ENCODE measurements at places on chromosomes 12 and 14.

GRCh38 chr12:101839324-101840283 lies 8.8 kb upstream of the GNPTAB start:
- no peak for DNase-seq

DNA sequence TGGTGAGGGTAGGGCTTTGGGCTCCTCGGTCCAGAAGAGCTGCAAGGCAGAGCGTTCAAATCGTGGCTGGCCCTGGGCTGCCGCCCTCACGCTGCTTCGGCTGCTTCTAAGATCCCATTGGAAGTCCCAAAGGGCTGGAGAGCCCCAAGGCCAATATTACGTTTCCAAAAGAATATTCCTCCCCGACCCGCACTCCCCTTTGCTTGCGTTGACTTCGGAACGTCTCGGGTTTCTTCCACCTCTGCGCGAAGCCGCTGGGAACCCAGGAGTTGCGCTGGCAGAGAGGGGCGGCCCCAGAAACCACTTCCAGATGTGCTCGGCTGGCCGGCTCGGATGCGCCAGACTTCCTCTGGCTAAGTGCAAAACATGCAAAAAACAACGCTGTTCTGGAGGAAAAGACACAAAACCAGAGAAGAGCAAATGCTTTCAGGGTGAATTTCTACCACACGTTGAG lies at the start of gene GLT8D2:
GLT8D2 (minus strand) TSS at position 285 of the 454 bp plus-strand sequence. CDS start 30,539 bp downstream, outside the sequence.
- DNase-seq = no peak

DNA sequence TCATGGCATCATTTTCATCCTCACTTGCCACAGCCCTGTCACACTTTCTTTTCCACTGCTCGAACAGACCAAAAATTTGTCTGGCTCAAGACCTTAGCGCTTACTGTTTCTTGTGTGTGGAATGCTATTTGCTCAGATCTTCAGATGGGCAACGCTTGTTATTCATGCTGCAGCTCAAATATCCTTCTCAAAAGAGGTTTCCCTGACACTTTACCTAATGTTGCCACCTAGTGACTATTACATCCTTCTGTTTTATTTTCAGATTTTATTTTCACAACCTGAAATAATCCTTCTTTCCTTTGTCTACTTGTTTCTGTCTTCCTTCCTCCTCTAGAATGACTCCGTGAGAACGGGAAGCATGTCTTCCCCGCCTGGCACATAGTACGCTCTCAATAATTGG lies 5.6 kb downstream of the FBXO33 start:
- DNase-seq = no peak

DNA sequence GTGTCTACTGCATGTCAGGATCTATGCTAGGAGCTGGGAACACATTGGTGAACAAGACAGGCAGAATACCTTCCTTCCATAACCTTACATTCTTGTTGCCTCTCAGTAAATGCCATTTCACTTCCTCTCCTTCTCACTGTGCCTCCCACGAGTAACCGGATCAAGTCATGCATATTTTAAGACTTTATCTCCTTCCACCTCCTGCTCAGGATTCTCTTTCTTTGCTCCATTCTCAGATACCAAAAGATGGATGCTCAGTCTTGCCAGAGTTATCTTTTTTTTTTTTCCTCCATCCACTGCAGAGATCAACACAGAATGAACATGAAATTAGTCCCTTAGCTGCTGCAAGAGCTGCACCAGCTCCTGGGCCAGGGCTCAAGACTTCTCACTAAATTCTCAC lies 20.0 kb upstream of the APPL2 start:
- DNase-seq = no peak

- no peak for DNase-seq
Measured at GRCh38 chr14:77459072-77459723, 1.3 kb downstream of the AHSA1 start.

DNA sequence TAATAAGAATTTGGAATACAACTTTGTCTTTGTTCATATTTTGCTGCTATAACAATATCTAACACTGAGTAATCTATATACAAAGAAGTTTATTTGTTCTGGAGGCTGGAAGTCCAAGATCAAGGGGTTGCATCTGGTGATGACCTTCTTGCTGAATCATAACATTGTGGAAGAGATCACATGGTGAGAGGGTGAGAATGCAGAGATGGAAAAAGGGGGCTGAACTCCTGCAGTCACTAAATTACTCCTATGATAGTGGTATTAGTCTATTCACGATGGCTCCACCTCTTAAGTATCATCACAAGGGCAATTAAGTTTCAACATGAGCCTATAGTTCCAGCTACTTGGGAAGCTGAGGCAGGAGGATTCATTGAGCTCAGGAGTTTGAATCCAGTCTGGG lies 4.5 kb upstream of the AKAP6 start:
- no peak for DNase-seq

- DNase-seq = peak; percentile 39
Measured at GRCh38 chr14:25537846-25538455, 488.0 kb upstream of the STXBP6 start.

DNA sequence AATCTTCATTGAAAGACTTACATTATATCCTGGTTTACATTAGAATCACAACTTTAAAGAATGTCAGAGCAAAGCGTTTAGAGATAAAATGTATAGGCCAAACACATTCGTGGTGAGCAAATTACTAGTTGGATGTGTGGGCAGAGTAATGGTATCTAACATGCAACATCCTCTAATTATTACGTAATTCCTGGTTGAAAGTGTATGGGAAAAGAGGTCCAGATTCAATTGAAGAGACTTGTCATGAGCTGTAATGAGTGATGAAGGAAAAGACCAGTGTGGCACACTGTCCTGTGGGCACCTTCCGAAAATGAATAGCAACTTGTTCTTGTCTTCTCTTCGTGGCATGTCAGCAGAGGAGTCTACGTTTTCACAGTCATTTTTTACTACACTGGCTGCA lies 192.8 kb downstream of the LRIG3 start:
- DNase-seq = no peak

DNA sequence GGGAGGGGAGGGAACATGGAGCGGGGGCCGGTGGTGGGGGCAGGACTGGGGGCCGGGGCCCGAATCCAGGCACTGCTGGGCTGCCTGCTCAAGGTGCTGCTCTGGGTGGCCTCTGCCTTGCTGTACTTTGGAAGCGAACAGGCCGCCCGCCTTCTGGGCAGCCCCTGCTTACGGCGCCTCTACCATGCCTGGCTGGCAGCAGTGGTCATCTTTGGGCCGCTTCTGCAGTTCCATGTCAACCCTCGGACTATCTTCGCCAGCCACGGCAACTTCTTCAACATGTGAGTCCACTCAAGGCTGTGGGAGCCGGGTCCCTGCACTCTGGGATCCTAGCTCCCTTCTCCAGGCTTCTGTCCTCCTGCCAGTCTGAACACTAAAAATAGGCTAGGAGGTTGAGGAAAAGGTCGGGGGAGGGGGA lies 1.1 kb downstream of the FITM1 start:
- DNase-seq = no peak

DNA sequence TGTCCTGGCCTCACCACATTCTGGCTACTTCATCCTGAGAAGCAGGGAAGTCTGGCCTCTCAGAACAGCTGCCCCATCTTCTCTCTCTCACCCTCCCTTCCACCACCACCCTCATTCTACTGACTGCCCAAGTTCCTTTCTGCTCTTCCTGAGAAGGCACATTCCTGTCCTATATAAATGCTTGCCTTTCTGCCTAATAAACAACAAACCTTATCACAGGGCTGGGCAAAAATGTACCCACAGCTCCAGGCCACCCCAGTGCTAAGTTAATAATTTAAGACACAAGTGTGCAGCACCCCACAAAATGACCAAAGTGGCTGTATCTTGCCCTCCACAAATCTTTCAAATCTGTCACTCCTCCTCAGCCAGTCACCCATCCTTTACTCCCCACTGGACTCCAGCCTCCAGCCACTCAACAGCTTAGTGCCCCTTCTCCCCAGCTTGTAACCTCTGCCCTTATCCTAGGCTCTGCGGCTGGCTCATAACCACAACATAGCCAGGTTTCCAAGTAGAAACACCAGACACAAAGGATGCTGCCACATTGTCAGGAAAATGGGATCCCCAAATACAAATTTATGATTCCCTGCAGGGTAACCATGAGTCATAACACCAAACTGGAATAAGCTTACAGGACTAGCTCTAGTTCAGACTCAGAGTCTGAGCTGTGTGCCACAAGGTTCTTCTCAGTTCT lies 15.0 kb downstream of the OXA1L start:
- no peak for DNase-seq

DNA sequence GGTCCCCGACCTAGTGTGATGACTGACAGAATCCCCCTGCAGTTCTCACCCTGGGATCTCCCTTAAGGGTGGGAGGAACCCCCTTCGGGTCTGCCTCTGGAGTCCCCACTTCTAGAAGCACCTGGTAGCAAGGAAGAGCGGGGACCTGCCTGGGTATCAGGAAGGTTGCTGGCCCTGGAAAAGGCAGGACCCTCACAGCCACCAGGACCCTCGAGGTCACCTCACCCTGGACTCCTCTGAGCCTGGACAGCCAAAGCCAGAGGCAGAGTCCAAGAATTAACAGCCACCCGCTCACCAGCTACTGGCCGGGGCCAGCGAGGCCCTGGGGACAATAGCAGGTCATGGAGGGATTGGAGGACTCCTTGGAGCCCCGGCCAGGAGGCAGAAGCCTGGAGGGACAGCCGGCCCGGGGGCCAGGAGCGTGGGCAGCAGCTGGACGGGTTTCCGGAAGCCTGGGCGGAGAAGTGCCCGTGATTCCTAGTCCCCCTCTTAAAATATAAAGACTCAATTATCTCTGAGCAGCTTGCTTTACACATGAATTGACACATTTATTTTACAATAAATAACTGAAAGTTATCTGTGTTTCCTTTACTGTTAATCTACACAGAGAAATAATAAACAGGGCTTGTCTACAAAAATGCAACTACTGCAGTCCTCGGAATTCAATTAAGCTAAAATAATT lies 17.5 kb downstream of the BCL11B start:
- no peak for DNase-seq

DNA sequence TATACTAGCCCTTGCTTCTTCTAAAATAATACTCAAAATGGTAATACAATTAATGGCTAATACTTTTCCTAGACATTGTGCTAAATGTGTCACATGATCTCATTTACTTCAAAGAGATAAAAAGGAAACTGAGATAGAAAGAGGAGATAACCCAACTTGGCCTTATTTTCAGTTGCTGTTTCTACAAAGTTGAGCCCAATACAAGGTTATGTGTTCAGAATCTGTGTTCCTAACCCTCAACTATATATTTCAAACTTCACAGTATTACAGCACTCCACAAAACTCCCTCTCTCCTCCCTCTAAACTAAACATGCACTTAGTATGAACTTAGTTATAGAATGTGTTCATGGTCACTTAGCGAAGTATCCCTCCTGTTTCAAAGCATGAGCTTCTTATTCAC lies 277.9 kb downstream of the CCER1 start:
- no peak for DNase-seq

GRCh38 chr14:96126783-96127271 lies 77.8 kb upstream of the BDKRB2 start:
- DNase-seq = no peak

DNA sequence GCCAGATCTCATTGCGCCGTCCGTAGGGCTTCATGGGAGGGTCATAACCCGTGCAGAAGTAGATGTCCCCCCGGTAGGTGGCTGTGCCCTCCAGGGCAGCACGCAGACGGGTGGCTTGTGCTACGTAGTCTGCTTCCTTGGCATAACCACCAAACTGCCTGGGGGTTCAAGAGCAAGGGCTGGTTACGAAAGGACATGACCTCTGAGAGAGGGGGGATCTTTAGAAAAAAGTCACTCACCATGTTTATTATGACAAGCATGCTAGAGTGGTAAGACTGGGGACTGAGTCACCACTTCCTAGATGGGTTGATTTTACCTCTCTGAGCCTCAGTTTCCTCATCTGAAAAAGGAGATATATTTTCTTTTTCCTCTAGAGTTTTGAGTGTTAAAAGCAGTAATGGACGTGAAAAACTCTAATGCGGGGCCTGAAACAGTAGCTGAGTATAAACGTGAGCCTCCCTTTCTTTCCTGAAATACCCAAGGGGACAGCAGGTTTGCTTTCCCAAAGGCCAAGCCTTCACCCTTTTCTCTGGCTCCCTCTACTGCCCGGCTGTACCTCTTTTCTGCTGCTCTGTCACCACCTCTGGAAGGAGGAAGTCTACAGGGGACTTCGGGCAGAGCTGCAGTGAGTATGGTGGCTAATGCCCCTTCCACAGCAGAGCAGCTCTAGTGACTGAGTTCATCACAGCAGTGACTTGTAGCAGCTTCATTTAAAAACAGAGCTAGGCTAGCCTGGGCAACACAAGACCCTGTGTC lies 23.5 kb upstream of the GPRC5D start:
- DNase-seq = no peak

GRCh38 chr12:106064721-106065021 lies 74.1 kb downstream of the NUAK1 start:
- DNase-seq = no peak

DNA sequence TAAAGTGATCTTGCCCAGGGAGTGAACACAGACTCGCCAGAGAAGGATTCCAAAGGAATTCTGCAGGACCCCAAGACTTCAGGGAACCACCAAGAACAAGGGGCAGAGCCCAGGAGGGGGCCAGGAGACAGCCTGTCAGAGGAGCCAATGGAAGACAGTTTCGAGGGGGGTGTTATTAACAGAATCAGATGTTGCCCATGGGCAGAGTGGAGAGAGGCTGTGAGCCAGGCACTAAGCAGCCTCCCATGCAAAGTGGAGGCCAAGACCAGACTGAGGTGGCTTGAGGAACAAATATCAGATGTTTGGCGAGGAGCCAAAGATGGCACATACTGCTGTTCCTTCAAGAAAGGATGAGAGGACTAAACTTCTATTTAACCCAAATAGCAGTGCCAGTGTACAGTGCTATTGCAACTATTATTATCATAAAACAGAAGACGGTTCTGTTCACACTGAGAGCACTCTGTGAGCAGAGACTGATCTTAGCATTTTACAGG lies 12.6 kb downstream of the APPL2 start:
- DNase-seq = no peak

GRCh38 chr14:93772263-93772662 lies 16.0 kb downstream of the PRIMA1 start:
- no peak for DNase-seq

DNA sequence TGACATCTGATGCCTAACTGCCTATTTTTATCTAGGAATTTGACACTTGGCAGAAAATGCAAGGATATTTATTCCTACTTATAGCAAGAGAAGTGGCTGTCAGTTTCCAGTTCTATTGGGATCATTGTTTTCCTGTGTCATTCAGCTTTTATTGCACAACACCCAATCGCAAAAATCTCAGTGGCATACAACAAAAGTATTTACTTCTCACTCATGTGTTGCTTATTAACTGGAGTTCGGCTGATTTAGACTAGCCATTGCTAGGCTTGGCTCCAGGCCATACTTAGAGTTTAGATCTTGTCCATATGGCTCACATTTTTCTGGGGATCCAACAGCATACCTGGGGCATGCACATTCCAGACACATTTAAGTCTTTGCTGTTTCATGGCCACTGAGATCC lies 218.6 kb upstream of the SYT1 start:
- no peak for DNase-seq

- no peak for DNase-seq
Measured at GRCh38 chr12:45076417-45077026, 25.6 kb upstream of the DBX2 start.

Measured in NCI-H1417 treated with DMSO at 0.1 percent for 48 hours (cell line).